B cell (primary cell): ENCODE measurements at places on chromosomes 4 and X.

DNA sequence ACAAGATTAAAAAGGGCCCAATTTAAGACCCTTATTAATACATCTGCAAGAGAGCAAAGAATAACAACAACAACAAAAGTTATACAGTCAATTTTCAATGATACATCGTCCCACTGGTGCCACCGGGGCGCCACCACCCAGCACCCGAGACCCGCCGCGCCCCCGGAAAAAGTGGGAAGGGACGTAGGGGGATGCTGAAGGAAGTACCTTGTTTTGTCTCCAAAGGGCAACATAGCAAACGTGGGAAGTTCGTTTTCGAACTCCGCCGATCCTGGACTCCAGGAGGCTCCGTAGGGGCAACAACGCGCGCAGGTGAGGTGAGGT, 1.7 kb downstream of the PDE5A start:
- H3K27ac ChIP-seq = no peak overlapping the region
- DNase-seq = no peak
- H3K36me3 ChIP-seq = no peaks in the 10 kb centered on the region

GRCh38 chrX:2682565-2683177, 8.4 kb upstream of the CD99 start:
- H3K36me3 ChIP-seq = no peaks in the 10 kb centered on the region
- H3K27me3 ChIP-seq = no peaks in the 10 kb centered on the region
- H3K4me3 ChIP-seq = no peak overlapping the region
- no peaks in the 10 kb centered on the region for H3K4me1 ChIP-seq

DNA sequence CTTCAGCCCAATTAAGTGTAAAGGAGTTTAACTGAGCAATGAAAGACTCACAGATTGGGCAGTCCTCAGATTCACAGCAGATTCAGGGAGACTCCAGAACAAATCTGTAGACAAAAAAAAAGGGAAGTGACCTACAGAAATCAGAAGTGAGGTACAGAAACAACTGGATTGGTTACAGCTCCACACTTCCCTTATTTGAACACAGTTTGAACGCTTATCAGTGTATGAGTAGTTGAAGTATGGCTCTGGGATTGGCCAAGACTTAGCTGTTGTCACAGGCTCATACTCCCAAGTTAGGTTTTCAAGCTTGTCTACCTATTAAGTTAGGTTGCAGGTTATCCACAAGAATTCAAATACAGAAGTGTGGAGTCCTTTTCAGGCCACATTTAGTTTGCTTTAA, 112.4 kb upstream of the ELOVL6 start:
- DNase-seq = no peak
- no peaks in the 10 kb centered on the region for H3K27me3 ChIP-seq
- H3K4me3 ChIP-seq = no peak overlapping the region
- no peaks in the 10 kb centered on the region for H3K4me1 ChIP-seq
- H3K27ac ChIP-seq = no peak overlapping the region

DNA sequence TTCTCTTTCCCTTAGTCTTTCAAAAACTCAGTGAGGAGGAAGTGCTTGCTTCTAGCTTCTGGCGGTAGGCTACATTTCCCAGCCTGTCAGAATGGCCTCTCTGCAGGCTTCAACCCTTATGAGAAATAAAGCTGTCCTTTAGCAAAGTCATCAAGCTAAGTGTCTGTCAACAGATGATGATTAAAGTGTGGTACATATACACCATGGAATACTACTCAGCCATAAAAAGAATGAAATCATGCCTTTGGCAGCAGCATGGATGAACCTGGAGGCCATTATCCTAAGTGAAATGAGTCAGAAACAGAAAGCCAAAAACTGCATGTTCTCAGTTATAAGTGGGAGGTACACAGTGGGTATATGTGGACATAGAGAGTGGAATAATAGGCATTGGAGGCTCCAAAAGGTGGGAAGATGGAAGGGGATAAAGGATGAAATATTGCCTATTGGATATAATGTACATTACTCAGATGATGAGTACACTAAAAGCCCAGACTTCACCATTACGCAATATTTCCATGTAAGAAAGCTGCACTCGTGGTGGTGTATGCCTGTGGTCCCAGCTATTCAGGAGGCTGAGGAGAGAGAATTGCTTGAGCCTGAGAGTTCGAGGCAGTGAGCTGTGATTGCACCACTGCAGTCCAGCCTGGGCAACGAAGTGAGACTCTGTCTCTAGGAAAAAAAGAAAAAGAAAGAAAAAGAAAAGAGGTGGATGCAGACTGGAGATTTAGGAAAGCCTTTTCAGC, 7.9 kb downstream of the TRIM2 start:
- no peak overlapping the region for H3K4me3 ChIP-seq
- peaks cover 1% of the 10 kb centered on the region for H3K4me1 ChIP-seq
- H3K27me3 ChIP-seq = peaks cover 5% of the 10 kb centered on the region
- DNase-seq = no peak
- H3K36me3 ChIP-seq = no peaks in the 10 kb centered on the region

DNA sequence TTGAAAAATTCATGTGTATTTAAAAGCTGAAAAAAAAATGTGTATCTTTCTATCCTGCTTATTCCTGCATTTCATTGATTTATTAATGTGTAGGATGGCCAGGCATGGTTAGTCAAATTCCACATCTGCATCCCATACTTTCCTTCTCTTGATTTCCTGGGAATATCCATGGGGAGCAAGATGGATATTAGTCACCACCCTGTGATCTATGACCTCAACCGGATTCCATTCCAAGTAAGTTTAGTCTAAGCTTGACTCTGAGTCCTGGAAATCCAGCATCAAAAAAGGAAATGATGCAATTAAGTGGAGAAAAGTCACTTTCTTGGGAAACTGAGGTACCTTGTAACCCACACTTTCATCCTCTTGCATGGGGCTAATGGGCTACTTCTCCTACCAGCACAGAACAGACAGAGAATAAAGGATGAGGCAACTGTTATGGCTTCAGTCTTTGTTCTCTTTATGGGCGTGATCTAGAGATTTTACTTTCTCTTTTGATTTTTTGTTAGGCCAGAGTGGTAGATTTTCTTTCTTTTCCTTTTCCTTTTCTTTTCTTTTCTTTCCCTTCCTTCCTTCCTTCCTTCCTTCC, 17.1 kb upstream of the BEX4 start:
- H3K36me3 ChIP-seq = no peaks in the 10 kb centered on the region
- no peak overlapping the region for H3K4me3 ChIP-seq
- no peaks in the 10 kb centered on the region for H3K27me3 ChIP-seq
- H3K4me1 ChIP-seq = no peaks in the 10 kb centered on the region
- DNase-seq = no peak

DNA sequence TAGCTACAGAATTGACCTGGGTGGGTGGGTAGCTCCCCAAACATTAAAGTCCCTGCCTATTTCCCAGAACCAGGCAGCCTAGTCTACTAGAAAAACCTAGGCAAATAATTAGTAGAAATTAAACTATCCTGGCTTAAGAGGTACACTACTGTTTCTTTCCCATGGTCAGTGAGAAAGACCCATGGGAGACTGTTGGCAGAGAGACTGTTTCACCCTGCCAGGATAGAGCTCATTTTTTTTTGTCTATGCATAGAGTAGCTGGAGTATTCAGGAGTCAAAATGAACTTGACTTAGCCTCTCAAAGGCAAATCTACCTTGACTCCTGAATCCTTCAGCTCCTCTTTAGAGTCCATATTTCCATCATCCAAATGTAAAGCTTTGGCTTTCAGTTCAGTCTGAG, 107.0 kb upstream of the AR start:
- no peak overlapping the region for H3K27ac ChIP-seq
- H3K27me3 ChIP-seq = no peaks in the 10 kb centered on the region
- H3K4me3 ChIP-seq = no peak overlapping the region
- no peaks in the 10 kb centered on the region for H3K4me1 ChIP-seq
- no peaks in the 10 kb centered on the region for H3K36me3 ChIP-seq

- no peak for DNase-seq
- no peak overlapping the region for H3K27ac ChIP-seq
- H3K4me1 ChIP-seq = no peaks in the 10 kb centered on the region
Observed at GRCh38 chrX:147173594-147173993, 359.1 kb upstream of the CXorf51A start.

GRCh38 chr4:11857881-11858280, 429.2 kb upstream of the HS3ST1 start:
- no peaks in the 10 kb centered on the region for H3K36me3 ChIP-seq
- H3K4me3 ChIP-seq = no peak overlapping the region
- no peaks in the 10 kb centered on the region for H3K4me1 ChIP-seq
